ENCODE measurements at places on chromosomes 5 and 9.

DNA sequence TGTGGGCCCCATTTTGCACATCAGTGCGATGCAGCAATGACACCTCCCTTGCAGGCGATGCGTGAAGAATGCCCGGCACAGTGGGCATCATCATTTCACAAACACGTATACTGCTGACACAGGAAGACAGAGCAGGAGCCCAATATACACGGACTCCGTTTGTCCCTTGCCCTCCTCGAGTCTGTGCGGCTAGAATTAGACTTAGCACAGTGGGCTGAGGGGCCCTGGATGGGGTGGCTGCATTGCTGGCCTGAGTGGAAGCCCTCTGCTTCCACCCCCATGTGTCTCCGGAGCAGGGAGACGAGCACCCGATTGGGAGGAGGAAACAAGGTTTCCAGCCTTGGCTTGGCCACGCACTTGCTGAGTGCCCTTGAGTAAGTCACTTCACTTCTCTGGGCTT, 40.8 kb downstream of the GSN start:
- no peak for DNase-seq

DNA sequence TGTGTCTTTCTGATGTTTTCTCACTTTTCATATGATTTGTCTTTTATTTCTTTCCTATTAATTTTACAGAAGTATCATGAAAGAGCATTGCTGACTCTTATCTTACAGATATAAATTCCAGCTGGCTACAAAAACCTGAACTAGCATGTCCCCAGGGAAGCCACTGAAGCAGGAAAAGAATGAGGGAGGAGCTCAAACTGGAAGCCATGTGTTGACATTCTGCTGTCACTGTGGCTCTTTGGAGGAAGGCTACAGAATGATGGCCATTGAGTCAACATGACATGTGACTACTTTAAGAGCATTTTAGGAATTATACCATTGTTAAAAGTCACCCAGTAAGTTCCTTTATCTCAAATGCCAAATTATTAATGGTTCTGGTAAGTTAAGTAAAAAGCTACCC, 638.3 kb upstream of the DMAC1 start:
- DNase-seq = no peak

GRCh38 chr5:127793052-127793451, 89.9 kb downstream of the CCDC192 start:
- DNase-seq = no peak

DNA sequence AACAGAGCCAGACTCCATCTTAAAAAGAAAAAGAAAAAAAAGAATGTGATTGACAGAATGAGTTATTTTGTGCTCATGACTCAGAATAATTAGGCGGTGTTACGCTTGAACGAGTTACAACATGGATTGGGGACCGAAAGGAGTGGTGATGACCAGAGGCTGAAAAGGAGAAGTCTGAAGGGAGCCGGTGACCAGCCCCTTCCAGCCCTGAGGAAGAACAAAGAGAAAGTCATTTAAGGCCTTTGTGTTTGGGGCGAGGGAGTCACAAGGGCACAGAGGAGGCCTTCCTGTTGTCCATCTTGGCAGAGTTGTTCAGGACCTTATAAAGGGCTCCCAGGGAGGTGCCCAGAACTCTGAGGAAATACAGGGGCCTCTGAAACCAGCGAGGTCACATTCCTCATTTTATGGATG, 131.6 kb downstream of the GOLPH3 start:
- DNase-seq = no peak

- DNase-seq = peak; percentile 3
Observed at GRCh38 chr5:74316064-74316603, 324.4 kb downstream of the ENC1 start.

- DNase-seq = no peak
Observed at GRCh38 chr5:169626779-169627178, 10.3 kb upstream of the DOCK2 start.

DNA sequence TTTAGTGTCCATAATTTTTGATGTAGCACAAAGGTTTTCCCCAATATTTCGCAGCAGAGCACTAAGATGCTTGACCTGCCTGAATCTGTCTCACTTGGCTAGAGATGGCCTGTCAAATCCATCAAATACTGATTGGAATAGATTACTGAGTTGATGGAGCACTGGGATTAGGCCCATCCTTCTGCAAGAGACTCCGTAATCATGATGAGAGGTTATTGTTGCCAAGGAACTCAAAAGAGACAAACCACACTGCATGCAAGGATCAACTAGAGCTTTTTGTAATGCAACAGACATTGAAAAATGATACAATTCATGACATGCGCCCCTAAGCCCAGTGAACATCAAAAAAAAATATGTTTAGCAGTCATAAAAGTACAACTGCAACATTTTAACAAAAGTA, 585.3 kb upstream of the GRAMD2B start:
- no peak for DNase-seq

- DNase-seq = no peak
Observed at GRCh38 chr5:94967525-94967924, 317.4 kb downstream of the MCTP1 start.

DNA sequence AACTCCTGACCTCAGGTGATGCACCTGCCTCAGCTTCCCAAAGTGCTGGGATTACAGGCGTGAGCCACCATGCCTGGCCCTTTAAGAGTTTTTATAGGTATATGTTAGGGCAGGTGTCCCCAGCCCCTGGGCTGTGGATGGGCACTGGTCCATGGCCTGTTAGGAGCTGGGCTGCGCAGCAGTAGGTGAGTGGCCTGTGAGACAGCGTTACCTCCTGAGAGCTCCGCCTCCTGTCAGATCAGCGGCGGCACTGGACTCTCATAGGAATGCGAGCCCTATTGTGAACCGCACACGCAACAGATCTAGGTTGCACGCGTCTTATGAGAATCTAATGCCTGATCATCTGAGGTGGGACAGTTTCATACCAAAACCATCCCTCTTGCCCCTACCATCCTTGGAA, 173.4 kb downstream of the GOLPH3 start:
- no peak for DNase-seq

GRCh38 chr5:130350131-130350530, 445.9 kb downstream of the CHSY3 start:
- no peak for DNase-seq

GRCh38 chr5:125294844-125295243, 548.4 kb upstream of the ZNF608 start:
- no peak for DNase-seq

DNA sequence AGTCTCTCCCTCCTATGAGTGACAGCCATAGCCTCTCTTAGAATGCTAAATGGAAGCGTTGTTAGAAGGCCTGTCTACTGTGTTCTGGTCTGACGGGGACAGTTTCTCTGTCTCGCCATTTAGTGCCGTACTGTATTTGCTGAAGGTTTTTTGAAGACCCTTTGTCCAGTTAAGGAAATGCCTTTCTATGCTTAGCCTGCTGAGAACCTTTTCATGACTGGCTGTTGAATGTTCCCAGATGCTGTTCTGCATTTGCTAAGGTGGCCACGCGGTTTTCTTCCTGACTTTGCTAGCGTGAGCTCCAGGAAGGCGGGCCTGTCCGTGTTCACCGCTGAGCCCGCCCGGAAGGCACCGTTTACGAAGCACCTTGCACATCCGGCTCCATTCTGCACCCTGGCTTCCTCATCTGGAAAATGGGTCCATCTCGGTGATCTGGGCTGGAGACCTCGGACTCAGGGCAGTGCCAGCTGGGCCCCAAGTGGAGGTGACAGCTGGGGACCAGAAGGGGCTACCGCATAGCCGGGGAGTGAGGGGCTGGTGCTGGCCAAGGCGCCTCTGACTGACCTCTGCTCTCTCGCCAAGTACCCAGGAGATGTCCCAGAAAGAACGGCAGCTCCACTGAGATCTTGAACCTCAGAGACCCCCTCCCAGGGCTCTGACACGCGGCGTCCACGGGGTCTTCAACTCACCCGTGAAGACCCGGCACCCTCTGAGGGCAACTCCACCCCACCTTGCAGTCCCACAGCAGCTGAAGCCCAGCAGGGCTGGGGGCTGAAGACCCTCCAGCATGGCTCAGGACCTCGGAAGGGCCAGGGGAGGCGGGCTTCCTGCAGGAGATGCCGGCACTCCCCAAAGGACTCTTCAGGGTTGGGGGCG, 52.5 kb upstream of the NKD2 start:
- no peak for DNase-seq

DNA sequence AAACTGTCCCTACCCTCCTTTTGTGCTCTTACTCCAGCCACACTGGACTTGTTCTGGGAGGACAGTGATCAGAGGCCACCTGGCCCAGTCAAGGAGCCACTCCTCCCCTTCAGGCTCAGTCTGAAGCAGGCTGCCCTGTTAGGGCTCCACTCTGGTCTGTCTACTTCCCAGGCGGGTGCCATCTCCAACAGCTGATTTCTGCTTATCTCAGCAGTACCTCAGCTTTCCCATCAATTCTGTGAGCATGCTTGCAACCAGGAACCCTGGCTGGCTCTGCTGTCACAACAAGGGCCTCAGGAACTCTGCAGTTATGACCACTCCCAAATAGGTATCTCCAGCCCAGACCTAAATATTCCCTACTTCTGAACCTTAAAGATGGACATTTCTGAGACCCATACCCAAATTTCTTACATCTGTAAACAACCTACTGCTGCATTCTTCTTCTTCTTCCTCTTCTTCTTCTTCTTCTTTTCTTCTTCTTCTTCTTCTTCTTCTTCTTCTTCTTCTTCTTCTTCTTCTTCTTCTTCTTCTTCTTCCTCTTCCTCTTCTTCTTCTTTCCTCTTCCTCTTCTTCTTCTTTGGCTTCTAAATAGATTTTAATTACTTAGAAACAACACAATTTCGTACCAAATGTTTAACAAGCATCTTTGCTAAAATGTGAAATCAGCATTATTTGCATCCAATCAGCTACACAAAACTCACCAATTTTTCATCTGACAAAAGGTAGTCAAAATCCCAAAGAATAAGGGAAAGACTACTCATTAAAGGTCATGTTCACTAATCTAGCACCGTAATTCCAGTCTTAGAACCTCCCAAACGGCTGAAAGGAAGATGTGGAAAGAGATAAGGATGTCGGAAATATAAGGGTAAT, 13.6 kb upstream of the SLC22A4 start:
- DNase-seq = no peak

DNA sequence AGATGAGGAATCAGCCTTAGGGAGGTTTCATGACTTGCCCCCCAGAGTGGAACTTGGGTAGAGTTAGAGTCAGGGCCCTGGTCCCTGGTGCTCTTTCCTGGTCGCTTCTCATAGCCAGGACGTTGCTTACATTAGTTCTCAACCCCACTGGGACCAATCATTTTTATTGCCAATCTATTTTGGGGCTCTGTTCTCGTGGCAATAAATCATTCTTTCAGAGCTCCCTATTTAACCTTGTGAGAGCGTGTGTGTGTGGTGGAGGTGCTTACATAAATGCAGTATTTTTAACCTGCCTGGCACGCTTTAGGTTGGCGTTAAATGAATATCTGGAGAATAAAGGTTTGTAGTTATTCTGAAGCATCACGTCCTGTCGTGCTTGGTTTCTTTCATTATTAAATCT, 4.1 kb downstream of the TRIO start:
- no peak for DNase-seq

DNA sequence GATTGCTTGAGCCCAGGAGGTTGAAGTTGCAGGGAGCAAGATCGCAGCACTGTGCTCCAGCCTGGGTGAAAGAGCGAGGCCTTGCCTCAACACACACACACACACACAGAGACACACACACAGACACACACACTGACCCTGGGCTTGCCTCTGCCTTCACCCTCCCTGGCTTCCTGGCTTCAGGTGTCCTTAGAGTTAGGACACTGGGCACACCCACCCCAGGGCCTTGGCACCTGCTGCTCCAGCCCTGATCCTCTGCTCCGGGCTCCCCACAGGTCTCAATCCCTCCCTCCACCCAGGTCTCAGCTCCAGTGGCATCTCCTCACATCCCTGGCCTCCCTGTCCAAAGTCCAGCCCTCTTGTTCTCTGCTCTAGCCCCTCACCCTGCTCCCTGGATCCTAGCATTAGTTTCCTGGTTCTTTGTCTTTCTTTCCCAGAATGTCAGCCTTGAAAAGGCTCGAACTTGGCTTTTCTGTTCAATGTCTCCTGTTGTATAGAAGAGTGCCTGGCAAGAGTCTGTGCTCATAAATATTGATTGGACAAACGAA, 212.9 kb downstream of the C9orf50 start:
- no peak for DNase-seq

DNA sequence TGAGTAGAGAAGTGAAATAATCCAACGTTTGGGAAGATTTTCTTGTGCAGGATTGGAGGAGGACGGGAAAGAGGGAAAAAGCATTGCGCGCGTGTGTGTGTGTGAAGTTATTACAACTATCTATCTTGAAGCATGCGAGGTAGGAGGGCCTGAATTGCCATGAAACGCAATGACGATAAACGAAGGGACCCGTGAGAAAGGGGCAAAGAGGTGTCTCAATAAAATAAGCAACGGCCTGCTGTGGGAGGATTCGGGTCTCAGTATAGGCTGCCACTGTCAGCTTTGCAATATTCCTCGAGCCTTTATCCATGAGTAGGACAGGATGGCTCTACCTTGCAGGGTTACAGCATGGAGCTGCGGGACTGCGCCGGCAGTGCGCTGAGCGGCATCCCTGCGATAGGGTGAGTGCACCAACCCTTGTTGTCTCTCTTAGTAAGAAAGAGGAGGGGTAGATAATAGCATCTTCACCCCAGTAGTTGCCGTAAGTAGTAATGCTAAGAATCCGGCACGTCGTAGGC, 631 bp upstream of the RCL1 start:
- DNase-seq = no peak

GRCh38 chr5:148910686-148911361, 84.4 kb downstream of the ADRB2 start:
- no peak for DNase-seq

DNA sequence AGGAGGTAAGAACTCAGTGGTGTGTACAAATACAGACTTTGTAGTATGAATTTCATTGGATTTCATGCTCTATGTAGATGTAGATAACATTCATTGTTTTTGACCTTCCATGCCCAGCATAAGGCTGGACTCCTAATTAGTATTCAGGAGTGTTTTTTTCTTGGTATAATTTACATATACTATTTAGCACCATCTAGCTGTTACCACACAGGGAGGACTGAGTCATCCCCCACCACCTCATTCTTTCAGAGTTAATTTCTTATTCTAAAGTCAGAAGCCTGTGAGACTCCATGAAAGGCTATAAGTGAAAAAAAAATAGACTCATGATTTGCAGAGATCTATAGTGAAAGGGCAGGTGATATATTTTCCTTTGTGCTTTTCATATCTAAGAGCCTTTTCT, 555.0 kb downstream of the PRR16 start:
- DNase-seq = no peak

GRCh38 chr5:37787742-37788141, 52.1 kb downstream of the GDNF start:
- DNase-seq = no peak

DNA sequence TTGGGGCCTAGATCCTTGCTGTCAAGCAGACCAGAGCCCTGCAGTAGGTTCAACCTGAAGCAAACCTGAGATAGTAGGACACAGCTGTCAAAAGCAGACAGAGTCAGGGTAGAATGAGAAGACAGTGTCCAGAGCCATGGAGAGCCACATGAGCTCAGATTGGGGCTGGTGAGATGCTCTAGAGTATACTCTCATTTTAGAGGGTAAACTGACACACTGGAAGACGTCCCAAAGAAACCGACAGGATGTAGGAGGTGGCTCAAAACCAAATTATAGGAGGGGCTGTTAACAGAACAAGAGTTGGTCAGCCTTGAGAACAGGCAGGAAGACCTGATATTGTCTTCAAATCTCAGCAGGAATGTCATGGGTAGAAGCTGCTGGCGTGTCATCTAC, 11.5 kb downstream of the CCDC69 start:
- DNase-seq = no peak

- DNase-seq = no peak
Observed at GRCh38 chr5:120405923-120406322, 58.2 kb upstream of the PRR16 start.
